ENCODE measurements at places on chromosomes 2 and 18.

DNA sequence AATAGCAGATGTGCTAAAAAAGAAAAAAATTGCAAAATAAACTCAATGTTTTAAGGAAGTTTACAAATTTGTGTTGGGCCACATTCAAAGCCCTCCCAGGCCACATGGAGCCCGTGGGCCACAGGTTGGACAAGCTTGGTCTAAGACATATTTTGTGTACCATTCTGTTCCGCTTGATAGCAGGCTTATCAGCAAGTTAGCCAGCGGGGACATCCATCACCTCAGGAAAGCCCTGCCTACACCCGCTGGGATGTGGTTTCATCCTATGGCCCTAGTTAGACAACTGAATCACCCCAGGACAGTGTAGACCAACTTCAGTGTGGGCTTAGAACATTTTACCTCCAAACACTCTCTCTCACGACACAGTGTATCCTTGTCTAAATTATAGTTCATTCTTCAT is 32.6 kb downstream of the CD8B2 start:
- DNase-seq, result no peak

DNA sequence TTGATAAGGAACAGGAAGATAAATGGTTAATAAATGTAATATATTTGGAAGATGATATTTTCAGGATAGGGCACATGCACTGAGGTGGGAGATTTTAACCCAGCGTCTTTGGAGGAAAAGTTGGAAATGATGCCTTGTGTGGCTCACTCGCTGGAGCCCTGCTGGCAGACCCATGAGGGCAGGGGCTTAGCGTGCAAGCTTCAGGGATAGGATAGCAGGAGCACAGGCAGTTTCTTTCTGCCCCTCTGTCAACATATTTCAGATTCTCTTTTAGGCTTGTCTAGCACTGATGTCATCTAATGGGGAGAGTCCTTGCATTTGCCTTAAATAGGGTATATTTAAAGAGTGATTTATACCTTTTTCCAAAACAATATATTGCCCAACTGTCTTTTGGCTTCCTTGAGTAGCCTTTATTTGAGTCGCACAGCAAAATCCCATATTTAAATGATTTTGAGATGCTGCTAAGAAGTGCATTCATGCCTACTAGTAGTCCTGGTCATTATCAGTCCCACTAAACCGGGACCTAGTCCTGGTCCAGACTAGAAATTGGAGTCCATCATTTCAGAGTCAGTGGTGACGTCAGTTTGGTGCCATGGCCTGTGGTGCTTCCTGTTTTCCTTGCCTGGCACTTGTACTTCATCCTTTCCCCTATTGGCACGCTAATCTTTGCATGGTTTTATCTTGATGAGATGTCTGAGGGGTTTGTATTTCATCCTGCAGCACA is 45.8 kb downstream of the SH3RF3 start:
- no peak for DNase-seq

DNA sequence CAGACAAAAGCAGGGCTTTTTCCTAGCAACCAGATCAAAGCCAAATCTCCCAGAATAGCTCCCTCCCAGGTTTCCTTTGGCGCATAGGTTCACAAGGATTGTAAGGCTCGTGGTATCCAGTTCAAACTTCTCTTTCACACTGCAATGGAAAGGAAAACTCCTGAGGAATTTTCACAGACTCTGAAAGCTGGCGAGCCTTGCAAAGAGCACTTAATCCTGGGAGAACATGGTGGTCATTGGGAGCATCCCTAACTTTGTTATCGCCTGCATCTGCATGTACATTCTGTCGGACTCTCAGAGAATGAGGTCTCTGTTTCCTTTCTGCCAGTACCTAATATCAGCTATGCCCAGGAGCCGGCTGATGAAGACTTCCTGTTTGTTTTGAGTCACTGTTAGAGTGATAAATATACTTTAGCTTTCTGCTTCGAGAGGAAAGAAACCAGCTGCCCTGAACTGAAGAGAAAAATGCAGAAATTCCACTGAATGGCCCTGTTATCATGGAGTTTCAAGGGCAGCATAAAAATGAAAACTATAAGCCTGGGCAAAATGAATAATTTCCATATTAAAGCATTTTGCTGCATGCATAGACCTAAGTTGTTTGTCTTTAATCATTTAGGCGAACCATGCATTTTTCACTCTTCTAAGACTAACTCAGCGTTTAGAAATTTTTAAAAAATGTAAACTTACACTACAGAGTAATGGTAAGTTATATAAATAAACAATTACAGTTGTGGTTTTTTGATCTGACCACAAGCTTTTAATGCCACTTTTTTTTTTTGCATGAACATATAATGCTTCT is 76.4 kb upstream of the ZEB2 start:
- DNase-seq, result no peak

- no peak for DNase-seq
Measured at GRCh38 chr2:241641631-241642030, 4.1 kb downstream of the ATG4B start.

DNA sequence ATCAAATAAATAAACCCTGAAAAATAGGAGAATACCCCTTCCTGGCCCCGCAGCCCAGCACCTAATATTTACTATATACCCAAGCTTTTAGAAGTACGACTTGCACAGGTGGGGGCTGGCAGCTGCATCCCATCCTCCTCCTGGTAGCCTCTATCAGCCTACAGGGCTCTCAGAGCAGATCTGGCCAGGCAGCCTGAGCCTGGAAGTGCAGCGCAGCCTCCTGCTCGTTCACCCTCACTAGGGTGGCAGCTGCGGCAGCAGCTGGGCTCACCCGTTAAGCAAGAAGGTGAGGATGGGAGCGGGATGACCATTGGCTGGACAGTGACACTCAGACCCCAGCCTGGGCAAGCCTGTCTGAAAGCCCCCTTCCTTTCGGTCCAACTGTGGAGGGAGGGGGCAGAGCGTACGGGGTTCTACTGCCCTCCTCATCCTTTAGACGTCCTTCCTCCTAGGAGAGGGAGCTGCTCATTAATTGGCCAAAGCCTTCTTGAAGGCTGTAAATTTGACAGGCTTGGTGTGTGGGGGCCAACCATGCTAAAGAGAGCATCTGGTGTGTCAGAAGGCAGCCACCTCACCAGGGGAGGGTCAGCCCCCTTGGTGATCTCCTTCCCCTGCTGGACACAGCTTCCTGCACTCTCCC is 23.3 kb downstream of the MPHOSPH10 start:
- no peak for DNase-seq

DNA sequence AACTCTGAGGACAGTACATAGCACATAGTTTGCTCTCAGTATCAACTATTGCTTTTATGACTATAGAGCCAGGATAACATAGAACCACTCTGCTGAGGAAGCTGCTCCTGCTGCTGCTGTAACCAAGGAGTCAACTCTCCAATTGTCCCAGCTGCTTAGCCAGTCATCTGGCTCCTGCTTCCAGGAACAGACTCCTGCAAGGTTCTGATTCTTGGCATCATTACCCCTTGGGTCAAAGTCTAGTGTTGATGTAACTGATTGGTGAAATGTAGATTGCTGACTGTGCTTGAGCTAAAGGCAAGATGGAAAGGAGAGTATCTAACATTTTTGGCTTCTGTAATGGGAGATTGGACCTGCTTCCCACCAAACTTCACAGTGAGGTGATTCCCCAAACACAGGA is 261.9 kb upstream of the FSHR start:
- no peak for DNase-seq

GRCh38 chr18:67243799-67244587 is 272.5 kb downstream of the DSEL start:
- no peak for DNase-seq

- DNase-seq, result no peak
Measured at GRCh38 chr2:240645801-240646175, 20.5 kb downstream of the GPR35 start.

GRCh38 chr18:47248115-47248603 is 3.3 kb downstream of the SKOR2 start:
- no peak for DNase-seq

- DNase-seq, result no peak
Measured at GRCh38 chr2:234905547-234906265, 46.1 kb upstream of the SH3BP4 start.

- no peak for DNase-seq
Measured at GRCh38 chr18:32879497-32879896, 106.7 kb upstream of the KLHL14 start.

DNA sequence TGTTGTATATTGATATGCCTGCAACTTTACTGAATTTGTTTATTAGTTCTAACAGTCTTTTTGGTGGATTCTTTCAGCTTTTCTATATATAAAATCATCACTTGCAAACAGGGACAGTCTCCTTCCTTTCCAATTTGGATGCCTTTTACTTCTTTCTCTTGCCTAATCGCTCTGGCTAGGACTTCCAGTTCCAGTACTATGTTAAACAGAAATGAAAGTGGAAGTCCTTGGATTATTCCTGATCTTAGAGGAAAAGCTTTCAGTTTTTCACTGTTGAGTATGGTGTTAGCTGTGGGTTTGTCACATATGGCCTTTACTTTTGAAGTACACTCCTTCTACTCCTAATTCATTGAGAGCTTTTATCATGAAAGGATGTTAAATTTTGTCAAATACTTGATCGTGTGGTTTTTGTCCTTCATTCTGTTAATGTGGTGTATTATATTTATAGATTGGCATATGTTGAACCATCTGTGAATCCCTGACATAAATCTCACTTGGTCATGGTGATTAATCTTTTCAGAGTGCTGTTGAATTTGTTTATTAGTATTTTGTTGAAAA is 52.9 kb downstream of the REL start:
- no peak for DNase-seq

GRCh38 chr2:18500333-18500732 is 60.1 kb downstream of the RDH14 start:
- DNase-seq, result no peak

- DNase-seq, result no peak
Measured at GRCh38 chr2:236657801-236658200, 88.2 kb downstream of the ACKR3 start.

DNA sequence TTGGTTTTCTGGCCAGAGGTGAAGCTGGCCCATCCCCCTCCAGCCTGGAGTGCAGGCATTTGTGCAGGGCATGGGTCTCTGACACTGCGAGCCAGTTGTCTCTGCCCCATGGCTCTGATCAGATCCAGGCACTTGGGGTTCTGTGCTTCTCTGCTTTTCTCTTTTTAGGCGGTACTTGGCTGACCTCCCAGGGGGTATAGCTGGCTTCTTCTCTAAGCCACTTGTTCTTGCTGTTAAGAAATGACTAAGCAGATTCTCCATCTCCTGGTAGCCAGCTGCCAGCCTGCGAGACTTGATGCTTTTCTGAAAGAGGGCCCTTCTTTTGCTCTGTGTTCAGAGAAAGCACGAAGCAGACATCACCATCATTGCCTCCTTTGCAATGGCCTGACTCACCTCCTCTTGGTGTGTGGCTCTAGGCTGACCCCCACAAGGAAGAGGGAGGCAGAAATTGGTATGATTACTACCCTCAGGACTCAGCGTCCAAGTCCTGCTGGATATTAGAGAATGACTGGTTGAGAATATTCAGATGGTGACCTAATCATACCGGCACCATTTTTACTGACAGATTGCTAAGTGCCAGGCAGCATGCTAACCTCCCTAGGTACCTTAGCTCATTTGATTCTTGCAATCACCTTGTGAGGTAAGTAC is 32.7 kb downstream of the TNP1 start:
- no peak for DNase-seq

- DNase-seq, result no peak
Measured at GRCh38 chr2:112648081-112648480, 2.3 kb downstream of the SLC20A1 start.

DNA sequence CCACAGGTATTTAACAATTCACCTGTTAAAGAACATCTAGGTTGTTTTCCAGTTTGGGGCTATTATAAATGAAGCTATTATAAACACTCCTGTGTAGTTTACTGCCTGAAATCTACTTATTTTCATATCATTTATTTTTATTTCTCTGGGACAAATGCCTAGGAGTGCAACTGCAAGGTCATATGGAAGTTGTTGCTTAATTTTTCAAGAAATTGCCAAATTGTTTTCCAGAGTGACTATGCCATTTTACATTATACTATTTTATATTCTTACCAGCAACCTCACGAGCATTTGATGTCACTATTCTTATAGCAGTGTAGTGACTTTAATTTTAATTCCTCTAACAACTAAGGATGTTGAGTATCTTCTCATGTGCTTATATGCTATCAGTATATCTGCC is 298.4 kb downstream of the EXOC6B start:
- DNase-seq, result no peak

DNA sequence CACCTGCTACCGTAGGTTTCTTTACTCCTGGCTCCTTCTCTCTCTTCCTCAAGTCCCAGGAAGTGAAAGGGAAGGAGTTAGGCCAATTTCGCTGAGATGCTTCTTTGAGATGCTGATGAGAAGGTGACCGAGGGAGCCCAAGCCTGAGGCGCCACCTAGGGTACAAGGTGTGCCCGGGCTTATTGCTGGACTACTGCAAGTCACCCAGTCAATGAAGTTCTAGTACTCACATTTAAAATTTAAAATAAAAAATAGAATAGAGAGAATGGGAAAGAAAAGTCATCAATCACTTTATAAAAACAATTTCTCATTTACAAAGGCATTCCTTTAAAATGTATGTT is 45.3 kb downstream of the ACAA2 start:
- DNase-seq, result no peak
